ENCODE measurements at places on chromosomes 13 and 19.

DNA sequence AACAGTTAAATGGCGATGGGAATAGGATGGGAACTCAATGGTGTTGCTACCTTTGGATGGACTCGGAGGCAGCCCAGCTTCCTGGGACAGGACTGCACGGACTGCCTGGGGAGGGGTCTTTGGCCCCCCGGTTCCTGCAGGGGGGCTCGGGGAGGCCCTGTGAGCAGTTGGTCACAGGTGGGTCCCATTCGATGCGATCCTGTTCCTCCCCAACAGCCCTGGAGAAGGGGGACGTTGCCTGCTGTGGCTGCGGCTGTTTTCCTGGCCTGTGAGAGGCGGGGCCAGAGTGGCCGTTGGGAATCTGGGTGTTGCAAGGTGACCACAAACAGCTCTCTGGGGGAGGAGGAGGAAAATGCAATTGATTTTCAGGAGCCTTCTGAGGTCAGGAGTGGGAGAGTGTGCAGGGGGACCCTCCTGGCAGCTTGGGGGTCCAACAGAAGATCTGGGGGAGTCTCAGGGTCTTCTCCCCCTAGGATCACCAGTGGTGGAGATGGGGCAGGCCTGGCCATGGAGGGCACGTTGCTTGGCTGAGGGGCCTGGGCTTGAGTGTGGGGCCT lies 1.9 kb upstream of the PLPPR3 start:
- no peak for DNase-seq

GRCh38 chr19:28644169-28644775 lies 568.7 kb downstream of the UQCRFS1 start:
- no peak for DNase-seq

DNA sequence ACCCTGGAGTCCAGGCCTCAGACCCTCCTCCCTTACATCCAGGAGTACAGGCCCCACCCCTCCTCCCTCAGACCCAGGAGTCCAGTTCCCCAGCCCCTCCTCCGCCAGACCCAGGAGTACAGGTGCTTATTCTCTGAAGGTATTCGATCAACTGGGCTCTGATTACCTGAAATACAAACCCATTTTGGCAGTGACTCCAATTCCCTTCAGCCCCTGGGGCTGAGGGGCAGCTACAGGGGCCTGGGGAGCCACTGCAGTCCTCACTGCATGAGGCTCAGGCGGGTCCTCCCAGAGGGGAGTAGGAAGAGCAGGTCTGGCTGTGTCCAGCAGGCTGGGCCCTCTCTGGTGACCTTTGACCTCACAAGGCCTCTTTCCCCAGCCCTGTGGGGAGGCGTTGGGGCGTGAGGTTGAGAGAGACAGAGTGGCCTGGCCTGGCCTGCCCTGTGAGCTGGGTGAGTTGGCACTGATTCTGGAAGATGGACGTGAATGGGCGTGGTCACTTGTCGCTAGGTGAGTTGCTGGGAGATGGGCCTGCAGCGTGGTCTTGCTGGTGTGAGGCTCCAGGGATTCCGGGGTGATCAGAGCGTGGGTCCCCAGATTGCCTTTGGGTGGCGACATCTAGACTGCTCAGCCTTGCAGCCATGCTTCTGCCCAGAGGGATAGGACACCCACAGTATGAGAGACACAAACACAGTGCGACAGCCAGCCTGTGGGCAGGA lies 3.1 kb downstream of the BCAT2 start:
- no peak for DNase-seq

DNA sequence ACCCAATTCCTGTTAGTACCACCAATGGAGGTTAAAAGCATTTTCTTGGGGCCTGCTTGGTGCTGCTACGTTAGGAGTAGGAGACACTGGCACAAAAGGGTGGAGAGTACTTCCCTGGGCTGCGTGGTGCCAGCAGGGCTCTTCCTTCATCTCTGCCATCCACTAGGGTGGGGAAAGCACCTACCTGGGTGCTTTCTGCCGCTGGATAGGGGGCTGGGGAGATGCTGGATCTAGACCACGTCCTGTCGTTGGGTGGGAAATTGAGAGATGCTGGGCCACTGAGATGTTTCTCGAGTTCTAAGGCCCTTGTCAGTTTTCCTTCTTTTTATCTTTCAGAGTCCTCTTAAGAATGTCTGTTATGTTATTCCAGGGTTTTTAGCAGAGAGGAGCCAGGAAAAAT lies 6.7 kb upstream of the FCGBP start:
- DNase-seq = no peak

DNA sequence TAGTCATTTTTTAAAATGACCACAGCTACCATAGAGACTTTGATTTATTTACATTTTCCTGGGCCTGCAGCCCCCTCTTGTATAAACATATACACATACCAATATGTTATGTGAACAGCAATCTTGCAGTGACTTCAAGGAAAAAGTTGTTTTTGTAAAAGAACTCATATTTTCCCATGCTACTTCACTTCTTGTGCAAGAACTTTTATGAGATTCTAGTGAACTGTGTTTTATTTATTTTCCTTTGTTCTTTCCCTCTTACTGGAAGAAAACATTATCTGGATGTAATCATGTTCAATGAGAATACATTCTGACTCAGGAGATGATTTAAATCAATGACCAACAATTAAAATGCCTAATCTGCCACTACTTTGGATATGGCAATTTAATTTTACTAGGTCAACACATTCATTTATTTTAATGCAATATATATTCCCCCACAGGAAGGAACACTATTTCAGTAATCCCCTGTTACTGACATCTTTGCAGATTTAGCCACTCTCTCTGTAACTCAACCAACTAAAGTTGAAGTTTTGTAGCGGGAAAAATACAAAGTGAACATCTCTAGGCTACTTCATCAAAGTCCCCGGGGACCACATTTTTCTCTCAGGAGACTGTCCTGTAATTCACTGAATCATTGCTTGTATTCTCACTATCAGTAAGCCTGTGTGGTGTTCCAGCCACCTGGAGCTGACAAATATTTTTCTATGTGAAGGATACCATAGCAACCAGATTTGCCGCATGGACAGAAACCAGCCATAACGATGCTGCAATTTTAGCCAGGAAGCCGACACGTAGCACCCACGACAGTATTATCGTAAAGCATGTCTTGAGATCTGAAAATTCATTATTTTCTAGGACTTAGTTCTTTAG lies 90.5 kb downstream of the STARD13 start:
- peak; percentile 93 for DNase-seq

All from AG04449 (cell line).